ENCODE measurements at places on chromosomes 7 and 10.

DNA sequence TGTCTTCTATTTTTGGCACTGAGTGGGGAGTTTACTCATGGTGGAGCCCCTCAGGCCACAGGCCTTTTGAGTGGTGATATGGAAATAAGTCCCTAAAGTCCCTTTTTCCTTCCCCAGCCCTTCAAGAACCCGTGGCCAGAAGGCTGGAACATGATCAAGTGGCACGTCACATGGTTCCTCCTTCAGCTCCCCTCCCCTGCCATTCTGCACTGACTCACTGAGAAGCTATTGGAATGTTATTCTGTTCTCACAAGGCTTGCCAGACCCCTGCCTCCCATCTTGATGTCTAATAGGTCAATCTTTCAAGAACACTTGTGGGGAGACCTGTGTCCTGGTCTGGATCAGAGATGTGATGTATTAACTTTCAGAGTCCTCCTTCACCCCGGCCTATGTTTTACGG is 279.8 kb downstream of the SEC23IP start:
- no peak for DNase-seq

DNA sequence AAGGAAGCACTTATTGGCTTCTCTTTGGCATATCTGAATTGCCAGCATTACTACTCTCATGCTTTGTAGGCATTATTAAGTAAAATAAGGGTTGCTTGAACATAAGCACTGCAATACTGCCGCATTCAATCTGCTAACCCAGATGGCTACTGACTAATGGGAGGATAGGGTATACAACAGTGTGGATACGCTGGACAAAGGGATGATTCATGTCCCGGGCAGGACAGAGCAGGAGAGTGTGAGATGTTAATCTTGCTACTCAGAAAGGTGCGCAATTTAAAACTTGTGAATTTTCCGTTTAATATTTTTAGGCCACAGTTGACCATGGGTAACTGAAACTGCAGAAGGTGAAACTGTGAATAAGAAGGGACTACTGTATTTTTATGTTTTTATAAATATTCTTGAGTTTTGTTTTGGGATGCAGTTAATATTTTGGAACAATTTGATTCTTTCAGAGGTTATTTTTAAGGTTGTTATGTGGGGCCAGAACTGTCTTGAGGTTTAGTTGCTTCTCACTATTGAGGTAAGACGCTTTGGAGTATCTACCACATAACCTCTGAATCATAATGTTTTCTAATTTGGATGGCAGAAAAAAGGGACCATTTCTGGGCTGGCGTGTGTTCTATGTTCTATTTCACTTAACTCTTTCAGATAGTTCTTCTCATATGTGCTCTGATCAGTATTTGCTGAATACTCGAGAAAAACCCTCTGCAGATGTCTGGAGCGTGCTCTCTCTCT is 75.7 kb upstream of the SYPL1 start:
- DNase-seq, result no peak

GRCh38 chr10:132827423-132827789 is 41.5 kb upstream of the NKX6-2 start:
- no peak for DNase-seq

GRCh38 chr7:69635555-69636185 is 37.4 kb downstream of the AUTS2 start:
- no peak for DNase-seq

DNA sequence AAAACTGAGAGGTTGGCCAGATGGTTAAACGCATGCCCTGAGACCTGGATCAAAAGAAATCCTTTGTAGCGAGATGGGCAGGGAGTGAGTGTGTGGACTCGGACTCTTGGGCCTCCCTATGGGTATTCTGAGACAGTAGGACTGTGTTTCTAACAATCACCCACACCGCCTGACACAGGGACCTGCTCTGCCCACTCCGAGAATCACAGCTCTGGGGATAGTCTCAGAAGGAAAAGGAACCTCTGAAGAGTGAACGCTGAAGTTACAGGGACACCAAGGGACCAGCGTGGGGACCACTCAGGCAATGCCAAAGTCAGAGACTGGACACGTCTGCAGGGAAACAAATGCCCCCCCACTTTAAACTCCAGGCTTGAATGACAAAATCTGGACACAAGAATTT is 242.1 kb upstream of the TCERG1L start:
- no peak for DNase-seq

GRCh38 chr7:23117841-23118240 is 12.3 kb downstream of the KLHL7 start:
- DNase-seq, result no peak

- DNase-seq, result no peak
These were observed 3.2 kb upstream of the DGKB start for GRCh38 chr7:14905764-14906163.

GRCh38 chr7:16649196-16649595 is 3.2 kb downstream of the BZW2 start:
- no peak for DNase-seq

GRCh38 chr7:4745971-4746919 is 29.2 kb upstream of the AP5Z1 start:
- DNase-seq, result no peak

- no peak for DNase-seq
These were observed 228.0 kb downstream of the PRKG1 start for GRCh38 chr10:51302316-51302715.

DNA sequence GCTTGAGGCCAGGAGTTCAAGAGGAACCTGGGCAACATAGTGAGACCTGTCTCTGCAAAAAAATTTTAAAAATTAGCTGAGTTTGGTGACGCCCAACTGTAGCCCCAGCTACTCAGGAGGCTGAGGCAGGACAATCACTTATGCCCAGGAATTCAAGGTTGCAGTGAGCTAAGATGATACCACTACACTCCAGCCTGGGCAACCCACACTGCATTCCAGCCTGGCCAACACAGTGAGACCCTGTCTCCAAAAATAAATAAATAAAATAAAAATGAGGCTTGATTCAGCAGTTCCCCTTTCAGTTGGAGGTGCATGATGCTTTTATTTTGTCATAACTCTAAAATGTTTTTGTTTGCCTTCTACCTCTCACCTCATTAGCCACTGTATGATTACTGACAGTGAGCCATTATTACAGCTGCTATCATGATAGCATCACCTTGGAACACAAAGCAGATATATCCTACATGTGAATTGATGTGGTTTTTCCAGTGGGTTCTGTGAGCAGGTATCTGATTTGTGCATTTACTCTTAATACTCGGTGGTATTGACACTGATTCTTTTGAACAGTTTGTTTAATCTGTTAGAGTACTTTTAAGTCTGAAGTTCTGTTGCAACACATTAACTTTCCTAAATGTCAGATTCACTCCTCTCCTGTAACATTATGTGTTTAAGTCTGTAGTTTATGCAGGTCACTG is 49.1 kb downstream of the ARID5B start:
- DNase-seq, result no peak

- DNase-seq, result no peak
These were observed 23.7 kb downstream of the KCNH2 start for GRCh38 chr7:150954201-150954985.

DNA sequence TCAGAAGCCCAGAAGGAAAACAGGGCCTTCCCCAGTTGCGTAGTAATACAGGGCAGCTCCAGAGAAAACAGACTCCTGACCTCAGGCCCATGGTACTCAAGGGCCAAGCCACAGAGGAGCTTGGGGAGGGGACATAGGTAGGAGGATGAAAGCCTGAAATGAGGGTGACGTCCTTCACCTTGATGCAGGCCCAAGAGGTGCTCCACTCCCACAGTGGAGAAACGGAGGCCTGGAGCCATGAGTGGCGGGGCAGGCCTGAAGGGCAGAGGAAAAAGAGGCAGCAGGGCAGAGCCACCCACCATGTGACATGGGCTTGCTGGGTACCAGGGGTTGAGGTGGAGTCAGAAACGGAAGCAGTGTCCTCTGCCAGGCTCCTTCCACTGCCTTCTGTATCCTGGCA is 83.0 kb downstream of the C10orf105 start:
- DNase-seq, result no peak

- DNase-seq, result no peak
These were observed 30.9 kb upstream of the ITGB8 start for GRCh38 chr7:20299647-20300312.

GRCh38 chr10:132685101-132685891 is 100.7 kb downstream of the NKX6-2 start:
- DNase-seq, result no peak

DNA sequence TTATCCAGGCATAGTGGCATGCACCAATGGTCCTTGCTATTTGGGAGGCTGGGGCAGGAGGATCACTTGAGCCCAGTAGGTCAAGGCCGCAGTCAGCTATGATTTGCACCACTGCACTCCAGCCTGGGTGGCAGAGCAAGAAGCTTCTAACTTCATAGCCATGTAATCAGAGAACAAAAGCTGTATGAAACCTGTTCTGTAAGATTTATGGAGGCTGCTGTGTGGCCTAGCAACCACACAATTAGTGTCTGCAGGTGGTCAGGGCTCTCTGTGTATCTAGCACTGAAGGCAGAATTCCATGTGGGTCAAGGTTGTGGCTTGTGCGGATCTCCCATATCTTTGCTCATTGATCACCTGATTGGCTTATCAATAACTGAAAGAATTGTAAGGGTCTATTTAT is 221.5 kb upstream of the FOXK1 start:
- DNase-seq, result no peak

- no peak for DNase-seq
These were observed 37.1 kb downstream of the AP3M1 start for GRCh38 chr10:74113546-74113945.

DNA sequence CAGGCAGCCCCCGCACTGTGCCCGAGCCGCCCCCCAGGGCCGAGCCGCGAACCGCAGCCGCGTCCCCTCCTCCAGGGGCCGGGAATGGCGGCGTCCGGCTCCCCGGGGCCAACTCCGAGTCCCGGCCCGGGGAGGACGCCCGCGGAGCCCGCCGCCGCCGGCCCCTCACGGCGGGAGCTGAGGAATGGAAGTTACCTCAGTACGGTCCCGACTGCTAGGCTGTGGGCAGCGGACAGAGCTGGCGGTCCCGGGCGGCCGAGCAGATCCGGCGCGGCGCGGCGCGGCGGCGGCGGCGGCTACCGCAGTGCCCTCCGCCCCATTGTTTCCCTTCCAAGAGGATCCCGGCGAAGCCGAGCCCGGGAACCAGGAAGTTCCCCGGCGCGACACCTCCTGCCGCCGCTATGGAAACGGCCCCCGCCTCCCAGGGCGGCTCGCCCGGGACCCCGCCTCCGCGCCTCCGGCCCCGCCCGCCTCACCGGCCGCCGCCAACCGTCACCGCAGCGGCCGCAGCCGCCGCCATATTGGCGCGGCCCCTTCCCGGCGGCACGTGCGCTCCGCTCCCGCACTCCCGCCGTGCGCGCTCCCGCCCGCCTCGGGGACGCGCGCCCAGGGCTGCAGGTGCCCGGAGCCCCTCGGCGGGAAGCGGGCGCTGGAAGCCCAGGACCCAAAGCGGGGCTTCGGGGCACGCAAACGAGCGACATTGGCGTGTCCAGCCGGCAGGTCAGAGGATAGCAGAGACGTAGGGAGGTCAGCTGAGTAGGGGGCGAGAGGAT is at the start of gene USP6NL:
Gene USP6NL (minus strand): TSS at position 403 of the 773 bp plus-strand sequence. CDS start 14,016 bp downstream, outside the sequence.
- DNase-seq, result peak; percentile 41

DNA sequence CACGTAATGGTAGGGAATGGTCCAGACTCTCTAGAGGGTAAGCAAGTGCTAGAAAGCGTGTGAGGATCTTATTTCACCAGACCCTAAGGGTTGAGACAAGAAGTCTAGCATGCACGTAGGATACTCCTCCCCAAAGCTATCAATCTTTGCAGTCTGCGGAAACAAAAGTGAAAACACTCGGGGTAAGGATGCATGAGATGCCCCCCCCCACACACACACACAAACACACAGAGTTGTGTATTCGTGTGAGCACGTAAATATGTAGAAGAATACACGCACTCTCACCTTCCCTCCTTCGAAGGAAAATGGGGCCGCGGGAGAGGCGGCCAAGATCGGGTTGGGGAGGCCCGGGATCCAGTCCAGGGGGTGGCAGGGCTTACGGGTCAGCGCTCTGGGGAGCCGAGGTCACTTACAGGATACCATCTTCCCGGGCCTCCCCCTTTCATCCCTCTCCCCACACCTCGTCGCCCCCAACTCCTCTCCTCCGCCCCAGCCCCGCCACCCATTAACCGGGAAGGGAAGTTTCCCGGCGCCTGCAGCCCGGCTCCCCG is 455 bp downstream of the CUL2 start:
- DNase-seq, result no peak

DNA sequence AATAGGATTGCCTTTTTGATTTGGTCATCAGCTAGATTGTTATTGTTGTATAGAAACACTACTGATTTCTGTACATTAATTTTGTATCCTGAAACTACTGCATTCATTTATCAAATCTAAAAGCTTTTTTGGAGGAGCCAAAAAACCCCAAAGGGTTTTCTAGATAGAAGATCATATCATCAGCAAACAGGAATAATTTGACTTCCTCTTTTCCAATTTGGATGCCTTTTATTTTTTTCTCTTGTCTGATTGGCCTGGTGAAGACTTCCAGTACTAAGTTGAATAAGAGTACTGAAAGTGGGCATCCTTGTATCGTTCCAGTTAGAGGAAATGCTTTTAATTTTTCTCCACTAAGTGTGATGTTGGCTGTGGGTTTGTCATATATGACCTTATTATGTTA is 10.6 kb upstream of the ENTPD7 start:
- no peak for DNase-seq

- DNase-seq, result no peak
These were observed 1.3 kb downstream of the CYTH3 start for GRCh38 chr7:6271060-6271658.

DNA sequence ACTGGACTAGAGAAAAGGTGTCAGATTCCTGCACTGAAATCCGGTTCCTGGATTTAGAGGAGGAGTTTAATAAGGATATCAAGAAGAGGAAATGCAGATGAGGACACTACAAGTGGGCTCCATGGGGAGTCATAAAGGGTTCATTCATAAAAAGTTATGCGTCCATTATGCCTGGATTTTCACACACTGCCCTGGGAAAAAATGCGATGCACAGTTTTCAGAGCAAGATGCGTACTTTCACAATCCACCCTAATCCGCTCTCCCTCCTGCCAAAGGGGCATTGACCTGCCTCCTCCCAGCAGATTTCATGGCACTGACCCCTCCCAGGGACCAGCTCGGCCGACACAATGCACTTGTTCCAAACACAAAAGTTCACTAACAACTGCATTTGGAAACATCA is 42.2 kb upstream of the OPALIN start:
- DNase-seq, result no peak

GRCh38 chr7:15524077-15524476 is 37.7 kb downstream of the AGMO start:
- DNase-seq, result no peak

All from HCT116 (cell line).